ENCODE measurements at places on chromosomes 2 and 18.
A peak's percentile ranks its signal among the peaks of the same experiment; 100 is the strongest.

- DNase-seq = no peak
Measured at GRCh38 chr2:119377993-119378345, 11.2 kb downstream of the DBI start.

DNA sequence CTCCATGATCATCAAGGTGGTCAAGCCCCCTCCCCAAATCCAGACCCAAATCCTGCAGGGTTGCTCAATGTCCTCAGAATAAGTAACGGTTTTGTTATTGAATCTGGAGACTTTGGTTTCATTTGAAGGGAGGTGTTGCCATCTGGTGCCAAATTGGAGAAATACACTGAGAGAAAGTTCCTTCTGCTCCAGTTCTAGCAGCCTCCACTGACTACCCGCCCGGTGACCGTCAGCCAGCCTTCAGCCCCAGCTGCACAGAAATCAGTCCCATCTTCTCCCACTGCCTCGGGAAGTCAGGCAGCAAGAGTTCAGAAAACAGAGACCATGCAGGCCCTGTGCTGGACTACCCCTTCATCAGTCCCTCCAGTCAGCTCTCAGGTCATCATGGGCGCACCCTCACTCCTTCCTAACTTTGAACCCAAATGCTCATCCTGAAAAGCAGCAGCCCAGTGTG, 38.7 kb downstream of the PKDCC start:
- DNase-seq = peak; percentile 60

GRCh38 chr2:60980071-60980815, 37.3 kb upstream of the PEX13 start:
- no peak for DNase-seq

GRCh38 chr2:206173147-206173546, 13.5 kb downstream of the EEF1B2 start:
- no peak for DNase-seq

- no peak for DNase-seq
Measured at GRCh38 chr2:195628666-195629065, 28.4 kb upstream of the SLC39A10 start.

DNA sequence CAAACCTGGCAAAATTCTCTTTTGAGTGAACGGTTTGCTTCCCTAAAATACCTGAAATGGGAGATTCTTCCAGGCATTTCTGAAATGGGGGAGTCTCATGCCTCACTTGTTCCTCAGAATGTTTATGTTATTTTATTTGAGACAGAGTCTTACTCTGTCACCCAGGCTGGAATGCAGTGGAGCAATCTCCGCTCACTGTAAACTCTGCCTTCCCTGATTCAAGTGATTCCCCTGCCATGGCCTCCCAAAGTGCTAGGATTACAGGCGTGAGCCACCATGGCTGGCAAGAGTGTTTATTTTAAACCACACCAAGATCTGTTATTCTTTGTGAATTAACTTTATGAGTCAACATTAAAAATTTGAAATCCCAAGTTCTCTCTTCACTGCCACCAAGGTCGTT, 6.4 kb upstream of the FHL2 start:
- peak; percentile 71 for DNase-seq
